ENCODE measurements at places on chromosomes 7 and 10. TPM values are rescaled to one million over a fixed set of nuclear protein-coding genes. Genes with fewer than 3 reads are reported as not detected.

Gene OTUD1
- 16.9 TPM for total RNA-seq

Gene ZNF800
- 41.3 TPM for total RNA-seq

Gene TRIM74
- not detected for total RNA-seq

Gene UPK3B
- total RNA-seq = 0.22 TPM

Gene CPSF4
- total RNA-seq = 26.2 TPM

Gene PCLO
- total RNA-seq = not detected

Gene PRLHR
- total RNA-seq = not detected

Gene DPP6
- not detected for total RNA-seq

Gene NCF1
- 0.53 TPM for total RNA-seq

Gene BTBD16
- total RNA-seq = not detected

Gene PDE6C
- not detected for total RNA-seq

Gene COL17A1
- total RNA-seq = 0.63 TPM

Gene C10orf105
- not detected for total RNA-seq

Gene SLC29A4
- total RNA-seq = 5.4 TPM

Gene SSC4D
- 0.68 TPM for total RNA-seq

Gene LGI1
- total RNA-seq = not detected

Gene NPY4R2
- total RNA-seq = not detected

Gene TCF7L2
- 4.6 TPM for total RNA-seq

Gene TMEM176B
- 9.4 TPM for total RNA-seq

Gene CASD1
- total RNA-seq = 25.0 TPM

Gene IFIT1B
- not detected for total RNA-seq

Gene VENTX
- total RNA-seq = 1.3 TPM

Gene MOGAT3
- not detected for total RNA-seq

Gene FOXI2
- total RNA-seq = 0.07 TPM

Gene CRTAC1
- total RNA-seq = 3.9 TPM

Gene EGFR
- 34.8 TPM for total RNA-seq

Gene TMEM72
- total RNA-seq = not detected

Gene ZNF488
- not detected for total RNA-seq

Gene SFTPA1
- total RNA-seq = not detected

Gene PPP1R17
- total RNA-seq = not detected

Gene UNCX
- not detected for total RNA-seq

Gene A1CF
- 0.31 TPM for total RNA-seq

Gene RNF32
- 0.85 TPM for total RNA-seq

Gene SLC18A3
- total RNA-seq = not detected

Gene NDUFA5
- total RNA-seq = 134 TPM

Gene ENKUR
- total RNA-seq = not detected

Gene CDNF
- total RNA-seq = 12.3 TPM

Gene GNGT1
- not detected for total RNA-seq

Gene MKX
- not detected for total RNA-seq

Gene ZMIZ1
- total RNA-seq = 37.5 TPM

Gene PITX3
- 5.4 TPM for total RNA-seq

Gene NSUN5
- 36.4 TPM for total RNA-seq

Gene GOLGA7B
- total RNA-seq = 0.29 TPM

Gene SEMA4G
- total RNA-seq = 0.51 TPM

Gene CADPS2
- 2.1 TPM for total RNA-seq

Gene OPN1SW
- total RNA-seq = not detected

Gene PNLIPRP1
- total RNA-seq = not detected

All from gastrocnemius medialis (tissue), 4 donors.